ENCODE measurements at places on chromosomes 6 and 20.
A peak's percentile ranks its signal among the peaks of the same experiment; 100 is the strongest.

DNA sequence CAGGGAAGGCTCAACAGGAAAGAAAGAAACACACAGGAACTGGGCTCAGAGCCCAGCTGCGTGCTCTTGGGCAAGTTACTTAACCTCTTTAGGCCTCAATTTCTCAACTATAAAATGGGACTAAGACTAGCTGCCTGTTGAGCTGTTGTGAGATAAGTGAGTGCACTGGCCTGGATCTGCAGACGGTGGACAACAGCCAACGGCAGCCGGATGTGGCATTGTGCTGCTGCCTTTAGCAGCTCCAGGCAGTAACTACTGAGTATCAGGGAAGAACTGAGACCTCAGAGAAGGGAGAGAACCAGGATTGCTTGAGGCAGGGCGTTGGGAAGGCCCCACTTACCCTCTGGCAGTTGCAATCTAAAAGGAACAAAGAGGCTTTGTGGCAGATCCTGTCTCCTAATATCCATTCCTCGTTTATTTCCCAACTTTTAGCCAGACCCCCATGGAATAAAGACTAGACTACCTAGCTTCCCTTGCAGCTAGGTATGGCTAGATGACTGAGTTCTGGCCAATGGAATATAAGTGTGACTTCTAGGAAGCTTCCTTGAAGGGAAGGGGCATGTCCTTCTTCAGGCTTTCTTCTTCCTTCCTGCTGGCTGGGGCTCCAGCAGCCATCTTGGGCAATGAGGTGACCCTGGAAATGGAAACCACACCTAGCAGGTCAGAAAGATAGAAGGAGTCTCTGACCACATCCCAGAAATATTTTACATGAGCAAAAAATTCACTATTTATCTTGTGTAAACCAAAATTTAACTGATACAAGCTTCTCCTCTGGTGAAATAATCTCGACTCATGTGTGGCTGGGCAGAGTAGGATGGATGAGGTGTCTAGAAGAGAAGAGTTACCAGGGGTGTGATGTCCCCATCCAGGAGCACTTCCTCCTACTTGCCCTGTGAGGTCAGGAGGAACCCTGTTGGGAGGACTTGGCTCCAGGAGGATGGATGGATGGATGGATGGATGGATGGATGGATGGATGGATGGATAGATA lies 67.6 kb downstream of the MRPL14 start:
- no peak for DNase-seq

GRCh38 chr6:161011492-161012480 lies 20.2 kb downstream of the MAP3K4 start:
- no peak for DNase-seq

- no peak for DNase-seq
These were observed 8.7 kb downstream of the CST4 start for GRCh38 chr20:23680146-23680545.

DNA sequence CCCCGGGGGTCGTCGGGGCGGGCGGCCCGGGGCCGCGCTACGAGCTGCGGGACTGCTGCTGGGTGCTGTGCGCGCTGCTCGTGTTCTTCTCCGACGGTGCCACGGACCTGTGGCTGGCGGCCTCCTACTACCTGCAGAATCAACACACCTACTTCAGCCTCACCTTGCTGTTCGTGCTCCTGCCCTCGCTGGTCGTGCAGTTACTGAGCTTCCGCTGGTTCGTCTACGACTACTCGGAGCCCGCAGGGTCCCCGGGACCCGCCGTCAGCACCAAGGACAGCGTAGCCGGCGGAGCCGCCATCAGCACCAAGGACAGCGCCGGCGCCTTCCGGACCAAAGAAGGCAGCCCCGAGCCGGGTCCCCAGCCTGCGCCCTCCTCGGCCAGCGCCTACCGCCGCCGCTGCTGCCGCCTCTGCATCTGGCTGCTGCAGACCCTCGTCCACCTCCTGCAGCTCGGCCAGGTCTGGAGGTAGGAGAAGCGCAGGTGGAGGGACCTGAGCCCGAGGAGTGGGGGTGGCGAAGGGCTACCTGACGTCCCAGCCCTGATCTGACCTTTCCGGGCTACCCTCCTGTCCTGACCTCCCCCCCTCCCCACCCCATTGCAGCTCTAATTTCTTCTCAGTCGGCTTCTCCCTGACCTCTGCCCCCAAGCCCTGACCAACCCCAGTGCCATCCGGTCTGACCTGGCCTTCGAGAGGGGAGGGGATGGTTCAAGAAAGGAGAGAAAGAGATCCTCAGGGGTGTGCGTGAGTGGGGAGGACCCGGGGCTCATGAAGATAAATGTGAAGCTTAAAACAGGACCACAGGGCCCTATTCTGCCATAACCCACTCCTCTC lies 558 bp downstream of the XKR7 start:
- peak; percentile 66 for DNase-seq

- no peak for DNase-seq
These were observed 151.3 kb downstream of the DTNBP1 start for GRCh38 chr6:15511248-15512125.

- DNase-seq = no peak
These were observed 440.0 kb upstream of the HSF2 start for GRCh38 chr6:121959501-121959900.

GRCh38 chr6:135546680-135547418 lies 49.3 kb upstream of the AHI1 start:
- DNase-seq = no peak

- no peak for DNase-seq
These were observed 47.8 kb downstream of the CEP43 start for GRCh38 chr6:167046861-167047495.

DNA sequence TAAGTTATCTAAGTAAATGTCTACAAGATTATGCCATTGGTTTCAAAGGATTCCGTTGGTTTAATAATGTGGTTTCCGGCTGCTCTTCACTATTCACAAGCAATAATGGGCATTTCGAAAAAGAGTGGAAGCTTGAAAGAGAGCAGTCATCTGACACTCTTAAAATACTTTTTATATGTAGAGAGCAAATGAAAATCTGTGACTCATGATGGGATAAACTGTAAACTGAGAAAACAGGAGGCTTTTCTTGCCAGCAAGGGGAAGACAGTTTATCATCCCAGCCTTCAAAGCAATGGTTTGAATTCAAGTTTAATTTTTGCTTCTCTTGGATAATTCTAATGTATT lies 145.7 kb downstream of the KHDC1L start:
- DNase-seq = no peak

DNA sequence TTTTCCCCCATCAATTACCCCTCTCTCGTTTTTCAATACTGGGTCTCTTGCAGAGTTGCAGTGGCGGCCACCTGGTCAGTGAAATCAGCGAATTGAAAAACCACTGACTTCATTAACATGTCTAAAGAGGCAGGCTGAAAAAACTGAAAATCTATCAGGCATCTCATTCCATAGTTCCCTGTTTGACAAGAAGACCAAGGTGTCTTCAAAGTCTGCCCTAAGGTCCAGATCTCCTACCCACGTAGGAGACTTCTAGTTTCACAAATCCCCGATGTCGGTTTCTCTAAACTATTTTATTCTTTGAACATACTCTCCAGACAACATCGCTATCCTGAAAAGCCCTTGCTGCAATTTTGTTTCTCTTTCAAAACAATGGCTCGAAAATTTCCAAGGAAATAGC lies 796 bp upstream of the TUBB start:
- DNase-seq = no peak

GRCh38 chr6:41098366-41098765 lies 25.6 kb downstream of the NFYA start:
- DNase-seq = no peak

- no peak for DNase-seq
These were observed 70.9 kb downstream of the UST start for GRCh38 chr6:148817689-148818088.

GRCh38 chr6:23875006-23875405 lies 251.0 kb upstream of the NRSN1 start:
- no peak for DNase-seq

GRCh38 chr6:35663447-35664235 lies 25.1 kb downstream of the FKBP5 start:
- no peak for DNase-seq

DNA sequence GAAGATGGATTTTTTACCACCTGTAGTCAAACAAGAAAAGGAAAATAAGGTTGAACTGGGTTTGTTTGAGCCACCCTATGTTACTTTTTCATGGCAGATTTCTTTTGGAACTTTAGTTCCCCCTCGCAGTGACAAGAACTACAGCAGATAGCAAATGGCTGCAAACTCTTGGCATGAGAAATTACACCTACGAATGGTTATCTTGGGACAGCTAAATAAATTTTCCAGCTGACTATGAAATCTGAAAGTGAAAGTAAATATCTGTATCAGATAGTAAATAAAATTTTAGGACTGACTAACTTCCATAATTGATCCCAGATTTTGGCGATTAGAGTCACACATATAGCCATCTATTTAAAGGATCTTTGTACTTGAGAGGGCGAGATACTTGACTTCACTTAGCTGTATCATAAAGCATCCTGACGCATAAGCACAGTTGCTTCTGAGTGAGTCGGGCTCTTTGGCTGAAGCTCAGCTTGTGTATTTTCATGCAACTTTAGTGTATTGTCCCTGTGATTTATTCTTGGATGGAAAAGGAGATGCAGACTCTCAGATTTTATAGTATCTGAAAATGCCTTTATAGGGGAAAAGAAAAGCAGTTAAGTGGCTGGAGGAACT lies 125.3 kb upstream of the B3GAT2 start:
- no peak for DNase-seq

- DNase-seq = no peak
These were observed 468 bp upstream of the CMTR1 start for GRCh38 chr6:37432590-37432915.

GRCh38 chr6:98845211-98846020 lies 11.0 kb downstream of the POU3F2 start:
- peak; percentile 72 for DNase-seq

DNA sequence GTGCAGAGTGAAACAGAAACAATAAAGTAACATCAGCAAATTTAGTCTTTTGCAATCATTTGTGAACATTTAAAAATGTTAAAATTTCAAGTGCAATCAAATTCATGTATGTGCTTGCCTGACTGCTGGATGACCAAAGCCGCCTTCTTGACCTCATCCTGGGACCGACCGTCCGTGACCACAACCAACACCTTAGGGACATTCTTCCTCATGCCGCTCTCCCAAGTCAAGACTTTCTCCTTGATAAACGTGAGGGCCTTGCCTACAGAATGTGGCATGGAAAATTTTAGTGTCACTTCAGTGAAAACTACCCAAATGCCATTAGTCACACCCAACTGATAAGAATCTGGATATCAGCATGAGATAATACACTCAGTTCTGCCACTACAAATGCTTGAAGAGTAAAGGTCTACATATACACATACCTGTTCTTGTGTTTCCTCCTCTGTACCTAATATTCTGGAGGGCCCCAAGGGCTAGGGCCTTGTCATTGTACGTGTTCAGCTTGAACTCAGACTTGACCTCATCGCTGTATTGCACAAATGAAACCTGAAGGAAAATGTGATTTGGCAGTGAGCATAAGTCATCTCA lies 86.8 kb downstream of the COL12A1 start:
- DNase-seq = no peak

DNA sequence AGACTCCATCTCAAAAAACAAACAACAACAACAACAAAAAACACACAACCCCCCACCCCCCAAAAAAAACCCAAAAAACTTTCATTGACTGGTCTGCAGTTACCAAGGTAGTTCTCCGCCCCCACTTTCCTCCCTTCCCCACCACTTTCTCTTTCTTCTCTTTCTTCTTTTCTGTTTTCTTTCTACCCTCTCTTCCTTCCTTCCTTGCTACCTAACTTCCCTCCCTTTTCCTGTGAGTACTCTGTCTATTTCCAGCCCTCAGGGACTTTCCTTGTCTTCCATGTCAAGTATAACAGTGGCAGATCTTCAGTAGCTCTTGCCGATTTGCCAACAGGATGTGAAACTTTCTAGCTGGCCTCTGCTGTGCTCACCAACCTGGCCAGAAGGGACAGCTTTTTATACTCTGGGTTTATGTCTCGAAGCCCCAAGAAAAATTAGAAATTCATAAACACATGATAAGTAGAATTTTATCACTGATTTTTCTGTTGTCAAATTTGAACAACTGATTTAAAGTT lies 399.5 kb downstream of the QKI start:
- no peak for DNase-seq

- DNase-seq = no peak
These were observed 250.9 kb upstream of the POU3F2 start for GRCh38 chr6:98583506-98583905.

DNA sequence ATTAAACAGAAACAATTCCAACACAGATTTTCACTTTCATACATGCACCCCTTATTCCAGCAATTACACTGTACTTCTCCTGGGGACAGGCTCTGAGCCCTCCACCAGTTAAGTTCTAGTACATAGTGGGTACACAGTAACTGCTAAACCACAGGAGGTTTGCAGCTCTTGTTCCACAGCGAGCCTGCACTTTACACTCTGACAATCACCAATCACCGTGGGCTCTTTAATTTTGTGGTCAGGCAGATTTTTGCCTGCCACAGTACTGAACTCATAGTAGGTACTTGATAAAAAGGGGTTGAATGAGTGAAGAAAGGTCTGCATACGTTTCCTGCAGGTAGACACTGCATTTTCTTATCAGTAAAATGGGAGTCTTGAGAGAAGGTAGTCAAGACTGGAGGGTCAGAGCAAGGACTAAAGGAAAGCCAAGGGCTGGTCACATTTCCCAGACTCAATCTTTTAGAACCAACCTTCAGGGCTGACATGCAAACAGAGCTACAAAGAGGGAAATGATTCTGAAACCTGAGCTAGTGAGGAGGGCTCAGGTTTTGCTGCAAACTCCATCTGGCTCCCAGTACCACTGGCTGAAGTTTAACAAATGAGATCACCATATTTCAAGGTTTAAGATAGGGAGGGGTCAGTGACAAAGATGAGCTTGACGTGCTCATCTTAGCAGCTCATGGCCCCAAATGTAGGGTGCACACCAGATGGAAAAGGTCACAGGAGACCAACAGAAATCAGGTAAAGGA lies 404.6 kb downstream of the BTBD9 start:
- no peak for DNase-seq

DNA sequence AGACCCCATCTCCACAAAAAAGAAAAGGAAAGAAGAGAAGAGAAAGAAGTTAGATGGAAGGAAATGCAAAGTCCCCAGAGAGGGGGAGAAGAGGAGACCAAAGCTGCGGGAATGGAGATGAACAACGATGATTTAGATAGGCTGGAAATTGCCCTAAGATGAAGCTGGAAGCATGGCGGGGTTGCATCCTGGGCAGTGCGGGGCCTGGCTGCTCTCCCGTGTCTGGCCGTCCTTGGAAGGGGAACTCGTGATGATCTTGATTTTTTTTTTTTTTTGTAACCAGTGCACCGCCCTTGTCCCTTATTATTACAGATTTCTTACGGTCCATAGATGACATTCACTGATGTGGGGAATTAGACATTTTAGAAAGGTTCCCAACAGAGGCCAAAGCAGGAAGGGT lies 276.5 kb downstream of the CDH4 start:
- no peak for DNase-seq

Data from T1000 (cell line).